ENCODE measurements at places on chromosomes 5 and 9.

- no peak for DNase-seq
Measured at GRCh38 chr5:141743866-141744272, 61.8 kb upstream of the ARAP3 start.

GRCh38 chr5:33229216-33229615, 211.5 kb upstream of the TARS1 start:
- DNase-seq: peak; percentile 14

GRCh38 chr9:126516936-126517832, 96.5 kb upstream of the LMX1B start:
- no peak for DNase-seq

DNA sequence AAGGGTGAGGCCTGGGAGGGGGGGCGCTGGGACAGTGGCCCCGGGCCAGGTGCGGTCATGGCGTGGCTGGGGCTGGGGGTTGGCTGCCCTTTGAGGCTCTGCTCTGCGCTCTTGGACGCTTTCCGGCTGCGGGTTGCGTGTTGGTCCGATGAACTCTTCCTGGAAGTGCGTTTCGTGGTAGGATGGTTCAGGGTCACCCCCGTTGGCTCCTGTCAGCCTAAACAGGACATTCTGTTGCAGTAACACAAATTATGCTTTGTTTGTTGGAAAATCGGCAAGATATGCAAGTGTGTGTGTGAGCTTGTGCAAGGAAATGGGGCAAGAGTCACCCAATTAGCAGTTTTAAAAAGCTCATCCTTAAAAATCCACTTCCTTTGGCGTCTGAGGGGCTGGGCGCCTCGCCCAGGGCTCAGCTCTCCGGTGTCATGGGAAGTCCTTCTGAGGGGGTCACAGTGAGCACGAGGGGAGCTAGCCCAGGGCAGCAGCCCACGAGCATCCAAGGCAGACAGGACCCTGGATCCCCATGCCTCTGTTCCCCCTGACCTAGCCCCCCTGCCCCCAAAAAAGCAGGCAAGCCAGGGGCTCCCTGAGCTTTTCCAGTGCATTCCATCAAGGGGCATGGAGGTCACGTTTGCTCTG, 22.2 kb upstream of the RNU6ATAC start:
- peak; percentile 10 for DNase-seq

DNA sequence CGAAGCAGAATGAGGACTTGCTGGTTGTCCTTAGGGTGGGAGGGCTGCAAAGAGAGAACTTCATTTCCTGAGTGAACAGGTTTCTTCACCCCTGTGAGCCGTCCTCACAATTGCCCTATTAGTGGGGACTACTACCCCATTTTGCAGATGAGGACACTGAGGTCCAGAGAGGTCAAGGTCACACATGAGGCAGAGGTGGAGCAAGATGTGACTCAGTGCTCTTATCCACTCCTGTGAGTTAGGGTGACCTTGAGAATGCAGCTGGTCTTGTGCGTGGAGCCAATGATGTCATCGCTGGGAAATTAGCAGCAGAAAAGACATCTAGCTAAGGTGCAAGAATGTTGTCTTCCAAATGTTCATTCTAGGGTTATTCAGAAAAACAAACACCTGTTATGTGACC, 26.9 kb downstream of the GPRIN1 start:
- no peak for DNase-seq

GRCh38 chr5:112878760-112879159, 17.7 kb downstream of the SRP19 start:
- no peak for DNase-seq

- DNase-seq: no peak
Measured at GRCh38 chr9:87119328-87119881, 172.1 kb upstream of the GAS1 start.

DNA sequence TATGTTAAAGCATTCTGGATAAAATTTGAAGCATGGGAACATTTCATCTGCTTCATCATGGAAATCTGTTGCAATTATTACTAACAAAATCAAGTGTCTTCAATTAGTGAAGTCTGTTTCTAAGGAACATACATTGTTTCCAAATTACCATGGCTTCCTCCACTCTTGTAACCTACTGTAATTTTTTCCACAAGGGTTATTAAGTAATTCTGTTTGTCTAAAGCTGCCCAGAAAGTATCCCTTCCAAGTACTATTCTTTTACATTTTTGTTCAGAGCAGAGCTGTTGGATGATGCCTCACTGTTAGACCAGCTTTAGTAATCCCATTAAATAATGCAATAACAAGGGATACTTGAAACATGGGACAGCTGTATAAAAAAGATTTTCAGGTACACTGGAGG, 483.5 kb upstream of the CD180 start:
- no peak for DNase-seq

GRCh38 chr9:36045610-36046009, 8.9 kb downstream of the RECK start:
- DNase-seq: no peak

GRCh38 chr5:89934069-89934468, 475.5 kb downstream of the CETN3 start:
- DNase-seq: no peak

DNA sequence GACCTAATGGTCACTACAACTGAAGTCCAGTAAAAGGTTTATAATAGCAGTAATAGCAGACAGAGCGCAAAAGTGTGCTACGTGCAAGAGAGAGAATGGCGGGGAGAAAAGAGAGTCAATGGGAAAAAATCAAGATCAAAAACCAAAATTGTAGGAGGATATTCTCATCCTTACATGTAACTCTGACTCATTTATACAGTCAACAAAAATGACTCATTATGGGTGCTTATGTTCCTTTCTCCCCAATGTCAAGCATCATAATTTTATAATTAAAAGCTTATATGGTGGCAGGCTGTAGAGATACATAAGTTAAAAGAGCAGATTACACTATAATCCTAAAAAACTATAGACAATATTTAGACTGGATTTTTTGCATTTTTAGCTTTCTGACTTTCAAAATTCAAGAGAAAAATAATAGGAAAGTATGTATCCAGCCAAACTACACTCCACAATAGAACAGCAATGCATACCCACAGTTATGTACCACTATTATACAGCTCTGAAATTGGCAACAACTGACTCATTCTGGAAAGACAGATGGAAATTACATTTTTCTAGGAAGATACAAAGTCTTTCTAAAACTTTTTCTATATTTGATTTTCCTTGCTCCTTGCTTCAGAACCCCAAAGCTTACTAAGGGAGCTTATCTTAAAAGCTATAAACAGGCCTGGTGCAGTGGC, 78.4 kb downstream of the PLPP1 start:
- no peak for DNase-seq

- DNase-seq: peak; percentile 69
Measured at GRCh38 chr9:124659099-124659659, 111.9 kb downstream of the NR6A1 start.

GRCh38 chr9:95649801-95650213, 133.0 kb upstream of the PTCH1 start:
- no peak for DNase-seq

- no peak for DNase-seq
Measured at GRCh38 chr9:82423700-82424099, 435.1 kb downstream of the SPATA31D1 start.

DNA sequence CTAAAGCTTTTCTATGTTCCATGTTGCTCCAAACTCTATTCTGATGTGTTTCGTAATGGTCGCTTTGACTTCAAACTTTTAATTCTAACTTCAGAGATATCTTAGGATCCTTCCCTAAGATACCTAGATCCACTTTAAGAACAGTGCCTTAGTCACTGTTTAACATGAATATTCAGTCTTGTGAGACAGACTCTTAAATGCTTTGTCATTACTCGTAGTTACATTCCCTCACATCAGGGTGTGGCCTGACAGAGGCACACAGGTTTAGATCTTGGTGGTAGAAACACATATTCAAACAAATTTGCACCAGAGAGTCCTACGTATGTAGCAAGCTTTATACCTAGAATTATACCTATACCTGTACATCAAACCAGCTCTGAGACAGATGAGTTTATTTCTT, 687.0 kb upstream of the C9orf72 start:
- no peak for DNase-seq

GRCh38 chr5:8114597-8115266, 245.8 kb downstream of the MTRR start:
- DNase-seq: no peak

DNA sequence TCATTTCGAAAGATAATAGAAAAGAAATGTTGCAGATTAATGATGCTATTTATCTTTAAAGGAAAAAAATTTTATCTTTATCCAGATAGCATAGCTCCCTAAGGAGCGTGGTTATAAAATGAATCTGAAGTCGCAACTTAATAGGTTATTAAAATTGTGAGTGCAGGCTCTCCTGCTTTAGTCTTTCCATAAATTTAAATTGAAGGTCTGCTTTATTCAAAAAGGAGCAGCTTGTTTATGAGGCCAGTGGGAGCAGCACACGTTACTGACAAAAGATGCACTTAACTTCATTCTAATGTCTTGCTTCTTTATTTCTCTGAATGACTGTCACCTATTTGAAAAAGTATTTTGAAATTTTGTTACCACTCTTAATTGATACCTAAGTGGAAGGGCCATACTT, 95.0 kb downstream of the ZCCHC7 start:
- DNase-seq: no peak

GRCh38 chr5:105392122-105392709, 1829.6 kb upstream of the NUDT12 start:
- DNase-seq: no peak

DNA sequence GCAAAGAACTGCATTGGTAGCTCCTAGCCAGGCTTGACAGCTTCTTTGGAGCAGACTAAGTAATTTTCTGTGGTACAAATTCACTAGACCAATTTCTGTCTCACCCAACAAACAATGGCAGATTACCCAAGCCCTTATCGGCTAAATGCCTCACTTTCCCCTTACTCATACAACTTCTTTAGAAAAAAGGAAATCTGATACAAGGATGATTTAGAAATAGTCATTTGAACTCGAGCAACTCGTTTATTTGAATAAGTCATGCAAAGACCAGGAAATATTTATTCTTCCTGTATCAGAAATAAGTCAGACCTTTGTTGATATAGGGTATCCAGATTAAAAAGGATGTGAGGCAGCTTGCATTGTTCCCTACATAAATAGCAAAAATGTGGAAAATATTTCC, 170.4 kb upstream of the CDH6 start:
- no peak for DNase-seq

DNA sequence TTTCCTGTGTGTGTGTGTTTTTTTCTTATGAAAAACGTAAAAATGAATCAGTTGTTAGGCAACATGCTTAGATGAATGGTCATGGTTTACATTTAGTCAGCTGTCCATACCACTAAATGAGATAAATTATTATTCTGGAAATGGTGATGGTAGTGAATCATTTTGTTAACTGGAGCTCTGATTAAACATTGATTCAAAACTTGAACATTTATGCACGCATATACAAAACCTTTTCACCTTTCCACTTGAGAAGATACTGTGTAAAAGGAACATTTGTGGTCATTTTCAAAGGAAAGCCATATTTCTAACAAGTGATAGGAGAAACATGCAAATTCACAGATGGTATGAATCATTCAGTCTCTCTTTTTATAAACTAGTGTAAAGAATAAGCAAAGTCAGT, 162.0 kb downstream of the SLC25A46 start:
- DNase-seq: no peak

- DNase-seq: peak; percentile 4
Measured at GRCh38 chr5:90161414-90161813, 248.1 kb downstream of the CETN3 start.

DNA sequence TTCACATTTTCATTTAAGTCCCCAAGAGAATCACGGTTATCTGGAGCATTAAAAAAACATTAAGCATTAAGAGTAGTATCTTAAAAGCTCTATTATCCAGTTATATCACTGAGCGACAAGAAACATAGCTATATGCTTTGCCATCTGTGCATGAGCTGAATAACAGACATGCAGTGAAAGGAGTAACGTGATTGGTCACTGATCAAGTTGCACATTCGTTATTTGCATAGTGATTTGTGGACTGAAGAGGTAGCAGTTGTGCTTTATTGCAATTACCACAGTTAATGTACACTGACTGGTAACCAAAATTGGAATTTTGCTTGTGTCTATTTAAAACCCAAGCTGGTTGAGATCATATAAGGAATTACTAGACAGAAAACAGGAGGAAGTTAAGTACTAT, 107.4 kb downstream of the MCTP1 start:
- DNase-seq: no peak

GRCh38 chr9:9099646-9100045, 1300.1 kb upstream of the DMAC1 start:
- DNase-seq: no peak

DNA sequence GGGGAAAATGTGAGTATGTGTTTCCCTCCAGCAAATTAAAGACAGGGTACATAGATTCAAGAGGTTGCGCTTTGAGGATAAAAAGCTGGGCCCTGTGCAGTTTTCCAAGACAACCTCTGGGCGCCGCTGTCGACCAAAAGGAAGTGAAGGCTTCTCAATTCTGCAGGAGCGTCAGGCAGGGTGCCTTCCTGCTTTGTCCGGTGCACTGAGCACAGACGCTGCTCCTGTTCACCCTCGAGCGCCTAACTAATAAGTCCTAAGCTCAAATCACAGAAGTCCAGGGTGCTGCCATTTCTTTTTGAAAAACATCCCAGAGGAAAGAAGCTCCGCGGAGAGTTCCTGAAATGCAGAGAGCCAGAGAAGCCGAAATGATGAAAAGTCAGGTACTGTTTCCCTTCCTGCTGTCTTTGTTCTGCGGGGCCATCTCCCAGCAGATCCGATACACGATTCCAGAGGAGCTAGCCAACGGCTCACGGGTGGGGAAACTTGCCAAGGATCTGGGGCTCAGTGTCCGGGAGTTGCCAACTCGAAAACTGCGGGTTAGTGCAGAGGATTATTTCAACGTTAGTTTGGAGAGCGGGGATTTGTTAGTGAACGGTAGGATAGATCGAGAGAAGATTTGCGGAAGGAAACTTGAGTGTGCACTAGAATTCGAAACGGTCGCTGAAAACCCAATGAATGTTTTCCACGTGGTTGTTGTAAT, at the start of gene PCDHGB1:
TSS of gene PCDHGB1 (plus strand) at position 183 of the 703 bp plus-strand sequence. CDS start at position 345, 162 bp downstream.
- peak; percentile 42 for DNase-seq

DNA sequence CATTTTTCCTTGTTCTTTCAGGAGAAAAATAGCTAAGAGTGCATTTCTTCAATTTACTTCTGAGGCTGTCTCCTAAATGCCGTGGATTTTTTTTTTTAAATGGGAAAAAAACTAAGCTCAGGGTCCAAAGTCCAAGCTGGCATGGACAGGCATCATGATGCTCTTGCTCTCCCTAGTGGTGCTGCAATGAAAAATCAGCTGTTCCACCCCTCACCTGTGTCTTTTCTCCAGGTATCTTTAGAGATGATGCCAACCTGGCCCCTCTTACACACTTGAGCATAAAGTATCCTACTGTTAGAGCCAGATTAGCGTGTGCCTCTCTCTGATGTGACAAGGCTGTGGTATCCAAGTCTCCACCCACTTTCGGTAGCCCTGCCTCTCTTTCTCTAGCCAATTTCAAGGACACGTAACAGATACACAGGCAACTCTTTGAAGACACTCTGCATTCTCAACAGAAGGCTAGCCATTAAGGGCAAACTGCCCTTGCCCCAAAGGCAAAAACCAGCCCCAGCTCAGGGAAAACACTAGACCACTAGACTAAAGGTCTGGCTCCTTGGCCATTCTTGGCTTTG, 208.8 kb downstream of the SAXO1 start:
- no peak for DNase-seq

- no peak for DNase-seq
Measured at GRCh38 chr9:135030566-135031226, 56.8 kb upstream of the OLFM1 start.

- no peak for DNase-seq
Measured at GRCh38 chr9:14207352-14207995, 106.5 kb downstream of the NFIB start.

Data from gastrocnemius medialis (tissue), 4 donors.